ENCODE measurements at places on chromosomes 5 and 9.

GRCh38 chr5:177306674-177307543, 3.3 kb downstream of the PRELID1 start:
- no peak for DNase-seq

DNA sequence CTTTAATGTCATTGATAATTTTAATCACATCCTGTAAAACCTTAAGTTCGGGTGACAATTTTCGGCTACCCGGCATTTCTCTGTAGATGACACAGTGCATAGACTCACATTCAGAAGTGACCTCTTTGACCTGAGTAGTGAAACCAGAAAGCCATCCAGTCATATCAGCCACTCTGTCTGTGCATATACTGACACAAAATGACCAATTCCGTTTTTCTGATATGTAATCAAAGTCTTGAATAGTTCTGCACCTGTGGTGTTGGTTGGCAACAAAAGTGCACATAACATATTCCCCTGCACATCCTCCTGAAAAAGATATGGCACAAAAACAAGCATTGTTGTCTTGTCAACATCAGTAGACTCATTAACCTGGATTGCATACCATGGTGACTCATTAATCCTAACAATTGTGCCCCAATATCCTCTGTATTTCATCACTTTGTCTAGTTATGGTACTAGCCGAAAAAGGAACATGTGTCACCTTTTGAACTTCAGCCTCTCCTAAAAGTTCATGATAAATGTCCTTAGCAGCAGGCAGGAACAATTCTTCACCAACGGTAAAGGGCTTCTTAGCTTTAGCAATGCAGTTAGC, 4.6 kb upstream of the HNRNPA0 start:
- DNase-seq: no peak

GRCh38 chr5:1053391-1054017, 44.9 kb downstream of the NKD2 start:
- no peak for DNase-seq

DNA sequence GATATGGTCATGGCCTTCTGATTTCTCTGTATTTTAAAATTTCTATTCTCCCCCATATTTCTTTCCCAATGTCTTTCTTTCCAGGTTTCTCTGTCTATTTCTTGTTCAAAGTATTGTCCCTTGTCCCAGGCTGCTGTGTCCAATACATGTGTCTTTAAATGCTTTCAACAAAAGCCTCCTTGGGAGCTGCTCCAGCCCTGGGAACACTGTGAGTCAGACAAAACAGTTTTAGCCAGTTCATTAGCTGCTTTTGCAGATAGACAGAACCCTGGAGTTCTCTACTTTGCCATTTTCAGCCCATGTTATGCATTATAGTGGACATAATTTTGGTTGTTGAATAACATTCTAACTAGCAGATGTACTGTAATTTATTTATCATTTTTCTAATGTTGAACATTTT, 20.5 kb upstream of the JAK2 start:
- no peak for DNase-seq

DNA sequence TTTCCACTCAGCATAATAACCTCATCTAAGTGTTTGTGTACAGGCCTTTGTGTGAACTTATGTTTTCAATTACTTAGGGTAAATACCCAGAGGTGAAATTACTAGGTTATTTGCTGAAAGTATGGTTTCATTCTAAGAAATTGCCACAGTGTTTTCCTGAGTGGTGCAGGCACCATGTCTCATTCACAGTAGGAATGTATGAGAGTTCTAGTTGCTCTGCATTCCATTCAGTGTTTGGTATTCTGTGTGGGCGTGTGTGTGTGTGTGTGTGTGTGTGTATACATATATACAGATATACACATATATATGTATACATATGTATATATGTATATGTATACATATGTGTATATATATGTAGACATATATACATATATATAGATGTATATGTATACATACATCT, 8.8 kb upstream of the SVEP1 start:
- DNase-seq: no peak

DNA sequence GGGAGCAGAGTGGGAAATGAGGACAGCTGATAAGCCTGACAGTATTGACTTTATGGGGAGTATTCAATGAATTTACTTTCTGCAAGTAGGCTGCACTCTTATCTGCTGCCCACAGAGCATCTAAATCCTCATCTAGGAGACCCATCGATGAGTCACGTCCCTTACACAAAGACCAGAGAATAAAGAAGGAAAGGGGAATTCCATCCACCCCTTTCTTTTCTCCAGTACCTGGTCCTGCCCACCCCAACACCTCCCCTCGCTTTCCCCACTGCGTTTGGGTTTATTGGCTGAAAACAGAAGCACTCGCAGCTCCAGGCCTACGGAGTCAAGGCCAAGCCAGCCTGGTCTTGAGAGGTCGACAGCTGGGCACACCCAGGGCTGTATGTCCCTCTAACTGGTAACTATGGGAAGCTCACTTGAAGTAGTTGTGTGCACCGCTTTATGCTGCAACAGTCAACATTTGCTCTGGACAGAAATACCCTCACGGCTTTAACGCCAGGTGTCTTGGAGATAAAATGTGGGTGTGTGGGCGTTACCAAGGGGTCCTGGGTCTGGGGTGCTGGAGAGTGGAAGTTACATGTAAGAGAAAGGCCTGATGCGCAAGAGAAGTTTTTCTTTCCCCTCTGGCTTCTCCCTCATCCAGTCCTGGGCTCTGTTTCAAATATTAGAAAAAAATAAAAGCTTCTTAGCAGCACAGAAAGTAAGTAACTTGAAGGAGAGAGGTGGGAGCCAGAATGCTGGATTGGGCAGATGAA, 14.5 kb upstream of the TAL2 start:
- DNase-seq: no peak
